ENCODE measurements at places on chromosomes 11 and 22.

DNA sequence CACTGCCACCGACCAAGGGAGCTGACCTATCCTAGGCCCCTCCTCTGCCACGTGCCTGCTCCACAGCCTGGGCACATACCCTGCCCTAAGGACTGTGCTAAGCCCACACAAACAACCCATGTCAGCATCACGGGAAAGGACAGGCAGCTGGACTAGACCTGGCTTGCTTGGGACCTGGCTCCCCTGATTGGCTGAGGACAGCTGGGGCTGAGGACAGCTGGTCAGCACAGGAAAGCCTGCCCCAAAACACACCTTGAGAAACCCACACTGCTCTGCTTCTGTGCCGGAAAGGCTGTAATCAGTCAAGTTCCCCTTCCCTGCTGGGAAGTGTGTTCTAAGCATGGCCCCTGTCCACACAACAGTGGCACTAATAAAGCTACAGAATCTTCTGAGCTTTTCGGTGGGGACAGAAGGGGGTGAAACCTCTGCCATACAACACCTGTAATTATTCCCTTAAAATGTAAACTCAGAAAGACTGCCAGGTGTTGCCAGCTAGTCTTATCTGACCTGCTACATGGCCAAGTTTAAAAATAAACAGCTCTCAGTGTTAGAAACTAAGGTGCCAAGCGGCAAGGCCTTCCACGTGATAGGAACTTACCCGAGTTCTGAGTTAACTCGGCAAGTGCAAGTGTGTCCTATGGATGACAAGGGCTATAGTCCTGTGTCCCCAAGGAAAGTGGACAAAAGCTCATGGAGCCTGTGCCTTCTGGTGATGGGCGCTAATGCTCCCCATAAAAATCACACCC is 35.7 kb upstream of the ARFGAP3 start:
- no peak overlapping the region for H3K4me3 ChIP-seq
- H3K27me3 ChIP-seq: no peaks in the 10 kb centered on the region
- H3K36me3 ChIP-seq: peaks cover 1% of the 10 kb centered on the region
- peaks cover 9% of the 10 kb centered on the region for H3K4me1 ChIP-seq
- no peak overlapping the region for H3K27ac ChIP-seq

DNA sequence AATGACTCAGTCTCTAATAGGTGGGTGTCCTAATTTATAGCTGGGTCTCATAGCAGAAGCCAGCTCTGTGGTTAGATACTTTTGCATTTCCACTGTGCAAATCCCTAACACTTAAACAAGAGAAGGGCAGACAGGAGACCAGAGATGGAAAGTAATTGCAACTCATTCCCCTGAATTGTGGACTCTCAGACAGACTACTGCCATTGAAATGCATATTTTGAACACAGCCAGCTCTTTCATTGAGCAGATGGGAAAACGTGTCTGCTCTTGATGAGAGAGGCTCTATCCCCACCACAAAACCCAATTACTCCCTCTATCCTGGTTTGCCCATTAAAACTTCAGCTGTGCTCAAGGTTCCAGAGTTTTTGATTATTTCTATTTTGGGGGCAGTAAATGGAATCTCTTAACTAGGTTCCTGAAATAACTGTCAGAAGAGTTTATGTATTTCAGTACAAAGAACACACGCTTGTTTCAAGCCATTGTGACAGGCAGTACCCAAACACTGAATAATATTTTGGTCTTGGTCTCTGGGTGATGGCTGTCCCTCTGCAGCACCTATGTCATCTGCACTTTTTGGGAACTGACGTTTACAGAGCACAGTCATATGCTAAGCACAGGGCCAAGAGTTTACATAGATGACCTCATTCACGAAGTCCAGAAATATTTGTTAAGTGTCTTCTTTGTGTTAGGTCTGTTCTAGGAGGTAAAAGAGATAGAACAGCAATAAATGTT is 41.7 kb downstream of the FAM227A start:
- H3K27ac ChIP-seq: no peak overlapping the region
- DNase-seq: no peak
- H3K27me3 ChIP-seq: no peaks in the 10 kb centered on the region
- H3K4me1 ChIP-seq: peaks cover 4% of the 10 kb centered on the region
- no peak overlapping the region for H3K4me3 ChIP-seq
- H3K36me3 ChIP-seq: no peaks in the 10 kb centered on the region

GRCh38 chr11:37503411-37504059 is 905.5 kb upstream of the RAG2 start:
- peak overlapping the region; percentile 4 for H3K27ac ChIP-seq
- no peaks in the 10 kb centered on the region for H3K36me3 ChIP-seq
- H3K4me3 ChIP-seq: no peak overlapping the region
- no peak for DNase-seq
- H3K4me1 ChIP-seq: peaks cover 59% of the 10 kb centered on the region
- no peaks in the 10 kb centered on the region for H3K27me3 ChIP-seq

GRCh38 chr11:75591371-75591770 is 29.3 kb downstream of the SERPINH1 start:
- H3K4me1 ChIP-seq: peaks cover 31% of the 10 kb centered on the region
- DNase-seq: no peak
- H3K36me3 ChIP-seq: no peaks in the 10 kb centered on the region
- H3K4me3 ChIP-seq: no peak overlapping the region
- no peak overlapping the region for H3K27ac ChIP-seq

DNA sequence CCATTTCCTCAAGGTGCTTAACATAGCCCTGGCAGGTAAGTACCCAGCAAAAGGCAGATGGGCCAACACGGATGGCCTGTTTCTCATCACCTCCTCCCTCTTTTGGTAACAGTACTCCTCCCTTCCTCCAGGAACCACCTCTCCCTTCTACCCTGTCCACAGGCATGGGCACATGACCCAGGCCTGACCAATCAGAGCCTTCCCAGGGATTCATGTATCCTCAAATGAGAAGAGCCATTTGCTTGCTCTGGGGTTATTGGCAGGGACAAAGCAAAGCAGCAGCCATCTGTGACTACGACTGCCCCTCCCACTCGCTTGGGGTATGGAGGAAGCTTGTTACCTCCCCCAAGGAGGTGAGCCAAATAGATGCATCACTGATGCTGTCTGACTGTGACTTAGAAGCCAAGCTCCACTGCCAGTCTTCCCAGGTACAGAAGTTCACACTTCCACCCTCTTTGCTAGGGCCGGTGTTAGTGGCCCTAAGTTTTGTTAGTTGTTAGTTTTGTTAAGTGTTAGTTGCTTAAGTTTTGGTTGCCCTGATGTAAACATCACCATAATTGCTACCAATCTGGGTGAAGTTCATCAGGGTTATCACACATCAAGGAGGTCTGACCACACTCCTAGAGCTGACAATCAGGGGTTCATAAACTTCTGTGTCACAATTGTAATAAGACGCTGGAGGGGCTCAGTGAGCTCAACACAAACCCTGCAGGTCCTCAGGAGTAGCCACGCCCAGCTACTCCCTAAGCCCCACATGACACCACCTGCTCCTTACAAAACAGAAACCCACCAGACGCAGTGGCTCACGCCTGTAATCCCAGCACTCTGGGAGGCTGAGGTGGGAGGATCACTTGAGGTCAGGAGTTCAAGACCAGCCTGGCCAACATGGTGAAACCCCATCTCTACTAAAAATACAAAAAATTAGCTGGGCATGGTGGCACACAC is 57.3 kb downstream of the ARFGAP3 start:
- H3K4me3 ChIP-seq: no peak overlapping the region
- no peaks in the 10 kb centered on the region for H3K27me3 ChIP-seq
- no peaks in the 10 kb centered on the region for H3K4me1 ChIP-seq
- peaks cover 2% of the 10 kb centered on the region for H3K36me3 ChIP-seq

GRCh38 chr11:117229411-117229810 is 2.5 kb downstream of the PCSK7 start:
- peaks cover 37% of the 10 kb centered on the region for H3K4me1 ChIP-seq
- H3K27ac ChIP-seq: no peak overlapping the region
- no peaks in the 10 kb centered on the region for H3K27me3 ChIP-seq

DNA sequence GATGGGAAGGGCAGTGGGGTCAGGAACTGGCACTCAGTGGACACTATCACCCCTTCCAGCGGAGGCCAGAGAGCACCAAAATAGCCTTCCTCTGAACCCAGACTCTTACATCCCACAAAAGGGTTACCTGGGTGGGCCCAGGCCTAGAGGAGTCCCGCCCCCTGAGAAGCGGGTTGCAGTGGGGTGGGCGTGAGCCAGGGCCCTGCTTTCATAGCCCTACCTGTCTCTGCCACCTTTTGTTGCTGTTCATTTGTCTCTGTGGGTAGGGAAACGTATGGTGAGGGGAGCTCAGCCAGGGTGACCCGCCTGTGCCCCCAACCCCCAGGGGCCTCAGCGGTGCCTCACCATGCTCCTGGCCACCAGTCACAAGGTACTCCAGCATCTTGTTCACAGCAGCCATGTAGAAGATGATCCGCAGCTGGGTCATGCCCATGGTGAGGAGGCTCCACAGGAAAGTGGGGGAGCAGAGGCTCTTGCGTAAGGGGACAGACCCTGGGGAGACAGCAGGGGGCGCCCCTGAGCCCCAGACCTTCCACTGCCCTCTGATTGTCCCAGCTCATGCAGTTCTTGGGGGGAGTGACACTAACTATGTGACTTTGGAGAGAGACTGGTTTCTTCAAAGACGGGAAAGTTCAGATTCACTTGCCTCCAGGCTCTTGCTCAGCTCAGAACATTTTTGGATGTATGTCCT is 24.0 kb downstream of the SLC43A1 start:
- H3K27ac ChIP-seq: no peak overlapping the region
- H3K4me1 ChIP-seq: peaks cover 17% of the 10 kb centered on the region

- no peak overlapping the region for H3K4me3 ChIP-seq
- H3K4me1 ChIP-seq: no peaks in the 10 kb centered on the region
- DNase-seq: no peak
These were observed 75.4 kb upstream of the WNT7B start for GRCh38 chr22:46052331-46052771.

- H3K4me1 ChIP-seq: peaks cover 49% of the 10 kb centered on the region
- peak; percentile 89 for DNase-seq
- no peaks in the 10 kb centered on the region for H3K36me3 ChIP-seq
- H3K27ac ChIP-seq: peak overlapping the region; percentile 74
These were observed 104.2 kb downstream of the MICAL3 start for GRCh38 chr22:17920145-17920605.

- no peak for DNase-seq
- 0 out of 2 replicates have a peak, but pooled peaks cover 4% of the 10 kb centered on the region for H3K4me1 ChIP-seq
- H3K27me3 ChIP-seq: no peaks in the 10 kb centered on the region
- no peak overlapping the region for H3K4me3 ChIP-seq
- H3K36me3 ChIP-seq: no peaks in the 10 kb centered on the region
- H3K27ac ChIP-seq: no peak overlapping the region
These were observed 10.1 kb upstream of the PDGFB start for GRCh38 chr22:39254789-39255298.

DNA sequence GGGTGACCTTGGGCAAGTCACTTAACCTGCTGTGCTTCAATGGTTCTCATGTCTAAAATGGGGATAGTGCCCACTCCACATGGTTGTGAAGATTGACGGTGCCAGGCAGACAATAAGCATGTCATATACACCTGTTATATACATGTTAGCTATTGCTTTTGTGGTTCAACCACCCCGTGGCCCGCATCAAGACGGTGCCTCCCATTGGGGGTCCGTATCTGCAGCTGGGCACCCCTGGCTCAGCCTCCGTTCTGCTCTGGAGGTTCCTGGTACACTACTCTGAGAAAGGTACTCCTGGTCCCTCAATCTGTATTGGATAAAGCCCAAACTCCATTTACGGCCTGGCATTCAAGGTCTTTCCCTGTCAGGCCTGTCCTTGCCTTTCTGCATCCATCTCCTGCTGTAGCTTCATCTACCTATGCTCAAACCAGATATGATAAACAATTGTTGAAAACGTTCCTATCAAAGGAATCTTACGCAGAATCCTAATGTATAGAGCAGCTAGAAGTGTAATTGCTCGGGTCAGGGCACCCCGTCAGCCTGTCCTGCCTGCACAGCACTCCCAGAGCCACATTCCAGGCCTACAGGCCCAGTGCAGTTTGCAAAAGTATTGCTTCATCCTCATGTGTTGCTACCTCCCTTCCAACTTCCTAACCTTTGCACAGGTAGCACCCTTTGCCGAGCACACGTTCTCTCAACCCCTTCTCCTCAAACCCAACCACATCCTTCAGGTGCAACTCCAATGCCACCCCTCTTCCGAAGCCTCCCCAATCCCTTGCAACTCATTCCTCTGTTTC is 194.9 kb downstream of the BCR start:
- no peaks in the 10 kb centered on the region for H3K4me1 ChIP-seq
- peak overlapping the region; percentile 5 for H3K27ac ChIP-seq
- DNase-seq: no peak
- no peak overlapping the region for H3K4me3 ChIP-seq
- H3K27me3 ChIP-seq: no peaks in the 10 kb centered on the region
- no peaks in the 10 kb centered on the region for H3K36me3 ChIP-seq

DNA sequence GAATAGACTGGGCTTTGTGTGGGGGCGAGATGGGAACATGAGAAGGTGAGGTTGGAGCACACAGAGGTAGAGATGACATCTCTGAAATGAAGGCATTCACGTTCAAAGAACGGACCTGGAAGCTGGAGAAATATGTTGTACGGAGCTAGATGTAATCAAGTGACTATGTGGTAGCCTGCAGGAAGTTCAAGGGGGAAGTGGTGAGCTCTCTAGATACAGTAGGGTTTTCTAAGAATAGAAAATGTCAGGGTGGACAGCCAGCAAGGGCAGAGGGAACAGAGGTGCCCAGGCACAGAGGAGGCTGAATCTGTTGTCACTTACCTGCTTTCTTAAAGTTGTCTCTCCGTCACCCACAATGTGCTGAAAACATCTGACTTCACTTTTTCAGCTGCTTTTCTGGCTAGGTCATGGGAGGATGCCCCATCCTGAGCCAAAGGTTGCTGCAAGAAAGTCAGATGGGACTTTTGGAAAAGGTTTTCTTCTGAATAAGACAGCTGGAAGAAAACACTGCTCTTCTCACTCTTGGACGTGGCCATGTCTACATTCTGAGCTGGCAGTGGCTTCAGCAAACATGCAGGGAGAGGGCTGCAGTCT is 171.5 kb upstream of the B3GAT1 start:
- no peak overlapping the region for H3K4me3 ChIP-seq
- no peaks in the 10 kb centered on the region for H3K27me3 ChIP-seq
- peaks cover 13% of the 10 kb centered on the region for H3K4me1 ChIP-seq
- H3K36me3 ChIP-seq: no peaks in the 10 kb centered on the region
- DNase-seq: no peak

- H3K36me3 ChIP-seq: no peaks in the 10 kb centered on the region
- H3K27ac ChIP-seq: peak overlapping the region; percentile 36
- no peak overlapping the region for H3K4me3 ChIP-seq
- no peaks in the 10 kb centered on the region for H3K27me3 ChIP-seq
- peaks cover 9% of the 10 kb centered on the region for H3K4me1 ChIP-seq
These were observed 30.3 kb upstream of the NAP1L4 start for GRCh38 chr11:3022300-3022967.

GRCh38 chr11:120126620-120127019 is 11.3 kb downstream of the TRIM29 start:
- no peaks in the 10 kb centered on the region for H3K27me3 ChIP-seq
- no peak overlapping the region for H3K27ac ChIP-seq
- peaks cover 17% of the 10 kb centered on the region for H3K4me1 ChIP-seq
- no peak for DNase-seq
- no peaks in the 10 kb centered on the region for H3K36me3 ChIP-seq
- no peak overlapping the region for H3K4me3 ChIP-seq

- no peaks in the 10 kb centered on the region for H3K36me3 ChIP-seq
- no peak overlapping the region for H3K4me3 ChIP-seq
- H3K27ac ChIP-seq: no peak overlapping the region
- no peaks in the 10 kb centered on the region for H3K4me1 ChIP-seq
These were observed 13.9 kb upstream of the PAK1 start for GRCh38 chr11:77487790-77488189.

- H3K27me3 ChIP-seq: no peaks in the 10 kb centered on the region
- H3K4me3 ChIP-seq: no peak overlapping the region
- no peak for DNase-seq
- H3K4me1 ChIP-seq: no peaks in the 10 kb centered on the region
- no peaks in the 10 kb centered on the region for H3K36me3 ChIP-seq
These were observed 1.4 kb upstream of the LHFPL7 start for GRCh38 chr22:24947881-24948280.
